ENCODE measurements at places on chromosomes 7 and 10.
A peak's percentile ranks its signal among the peaks of the same experiment; 100 is the strongest.

DNA sequence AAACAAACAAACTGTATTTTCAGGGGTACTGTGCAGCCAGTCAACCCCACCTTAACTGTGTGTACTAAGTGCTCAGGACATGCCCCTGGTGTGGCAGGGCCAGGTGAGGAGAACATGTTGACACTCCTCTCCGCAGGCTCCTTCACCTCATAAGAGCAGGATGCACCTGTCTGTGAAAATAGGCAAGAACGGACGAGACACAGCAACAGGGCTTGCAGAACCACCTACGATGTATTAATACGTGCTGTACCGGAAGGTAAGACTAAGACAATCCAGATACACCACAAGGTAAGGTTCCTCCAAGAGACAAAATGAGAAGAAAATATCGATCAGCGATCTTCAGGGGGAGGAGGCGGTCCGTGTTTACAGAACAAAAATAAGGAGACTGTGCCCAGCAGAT is 65.8 kb upstream of the CAMK2B start:
- no peak for DNase-seq

DNA sequence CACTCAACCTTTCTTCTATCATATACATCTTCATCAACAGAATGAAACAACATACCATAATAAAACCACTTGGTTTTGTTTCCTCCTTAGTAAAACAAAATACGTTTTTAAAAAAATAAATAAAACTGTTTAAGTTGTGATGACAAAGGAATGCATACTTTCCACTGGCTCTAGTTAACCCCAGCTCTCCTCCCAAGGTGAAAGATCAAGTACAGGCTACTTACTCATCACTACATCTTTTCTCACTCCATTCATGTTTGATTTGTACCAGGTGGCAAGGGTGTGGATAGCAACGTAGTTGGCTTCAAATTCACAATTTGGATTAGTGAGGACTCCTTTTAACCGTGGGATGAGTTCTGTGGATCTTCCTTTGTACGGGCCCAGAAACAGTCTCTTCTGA is 14.7 kb downstream of the OGA start:
- no peak for DNase-seq

DNA sequence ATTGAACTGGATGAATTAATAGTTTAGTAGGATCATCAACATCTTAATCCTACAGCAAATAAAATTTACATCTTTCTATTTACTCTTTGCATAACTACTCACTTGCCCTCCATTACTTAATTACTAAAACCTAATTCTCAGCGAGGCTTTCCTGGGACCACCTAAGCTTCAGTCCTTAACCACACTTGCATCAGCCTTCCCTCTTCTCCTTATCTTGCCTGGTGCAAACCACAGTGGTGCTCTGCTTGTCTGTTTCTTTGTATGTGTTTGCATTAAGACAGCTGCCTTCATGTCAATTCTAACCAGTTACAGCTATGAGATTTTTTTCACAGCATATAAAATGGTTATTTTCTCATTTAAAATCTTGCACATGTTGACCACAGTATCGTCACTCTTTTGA is 72.6 kb upstream of the ZNF92 start:
- no peak for DNase-seq

DNA sequence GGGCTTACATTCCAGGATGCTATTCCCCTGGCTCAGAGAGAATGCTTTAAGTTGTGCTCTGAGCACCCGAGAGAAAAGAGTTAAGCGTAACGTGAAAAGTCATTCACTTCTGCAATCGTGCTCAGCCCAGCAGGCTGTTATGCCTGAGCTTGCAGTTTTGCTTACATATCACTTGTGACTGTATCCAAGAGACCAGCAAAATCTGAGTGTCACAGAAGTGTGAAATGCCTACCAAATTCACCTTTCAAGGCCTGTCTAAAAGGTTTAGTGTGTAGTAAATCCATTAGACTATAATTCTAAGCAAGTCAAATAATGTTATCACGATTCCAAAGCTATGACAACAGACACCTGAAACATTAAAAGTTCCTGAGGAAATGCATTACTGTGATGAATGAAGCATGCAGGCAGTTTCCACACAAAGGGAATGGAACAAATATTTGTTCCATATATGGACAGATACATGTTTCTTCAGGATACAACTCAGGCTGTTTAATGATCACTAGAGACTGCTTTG is 20.1 kb downstream of the ITGB1 start:
- DNase-seq: no peak

- DNase-seq: no peak
Measured at GRCh38 chr10:133444342-133445267, 9.1 kb upstream of the SCART1 start.

GRCh38 chr10:54496852-54497251 is 304.2 kb downstream of the PCDH15 start:
- DNase-seq: no peak

DNA sequence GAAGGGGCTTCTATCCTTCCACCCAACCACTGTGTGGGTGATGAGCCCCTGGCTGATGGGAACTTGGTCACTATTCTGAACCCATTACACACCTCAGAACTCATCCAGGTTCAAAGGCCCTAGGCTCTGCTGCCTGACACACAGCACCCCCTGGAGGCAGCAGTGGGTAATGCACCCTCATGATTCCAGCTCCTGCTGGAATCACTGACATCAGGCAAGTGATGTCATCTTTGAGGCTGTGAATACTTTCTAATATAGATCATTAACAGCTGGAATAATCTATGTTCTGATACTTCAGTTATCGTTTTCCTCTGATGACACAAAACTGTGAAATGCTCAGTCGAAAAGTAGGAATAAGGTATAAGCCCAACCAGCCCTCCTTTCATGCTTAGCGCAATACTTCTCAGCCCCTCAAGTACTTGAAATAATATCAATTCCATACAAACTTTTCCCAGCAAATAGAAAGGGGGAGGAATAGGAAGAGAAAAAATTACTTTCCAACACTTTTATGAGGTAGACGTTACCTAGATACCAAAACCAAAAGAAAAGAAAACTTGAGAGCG is 7.5 kb upstream of the RBP3 start:
- peak; percentile 70 for DNase-seq

GRCh38 chr7:17599733-17600339 is 301.4 kb downstream of the AHR start:
- no peak for DNase-seq

- DNase-seq: no peak
Measured at GRCh38 chr7:36396150-36396549, 6.5 kb downstream of the ANLN start.

DNA sequence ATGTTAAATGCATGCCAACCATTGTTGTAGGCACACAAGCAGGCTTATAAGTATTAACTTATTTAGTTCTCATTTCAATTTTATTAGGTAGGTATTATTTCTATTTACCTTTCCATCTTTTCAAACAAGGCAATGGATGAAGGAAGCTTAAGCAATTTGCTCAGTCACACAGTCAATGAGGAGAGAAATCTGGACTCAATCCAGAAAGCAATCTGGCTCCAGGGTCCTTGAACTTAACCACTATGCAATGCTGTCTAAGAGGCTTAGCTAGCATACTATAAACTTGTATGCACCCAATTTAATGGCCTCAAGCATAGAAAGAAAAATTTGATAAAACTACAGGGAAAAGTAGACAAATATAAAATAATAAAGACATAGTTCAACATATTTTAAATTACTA is 88.6 kb downstream of the VWDE start:
- DNase-seq: no peak

DNA sequence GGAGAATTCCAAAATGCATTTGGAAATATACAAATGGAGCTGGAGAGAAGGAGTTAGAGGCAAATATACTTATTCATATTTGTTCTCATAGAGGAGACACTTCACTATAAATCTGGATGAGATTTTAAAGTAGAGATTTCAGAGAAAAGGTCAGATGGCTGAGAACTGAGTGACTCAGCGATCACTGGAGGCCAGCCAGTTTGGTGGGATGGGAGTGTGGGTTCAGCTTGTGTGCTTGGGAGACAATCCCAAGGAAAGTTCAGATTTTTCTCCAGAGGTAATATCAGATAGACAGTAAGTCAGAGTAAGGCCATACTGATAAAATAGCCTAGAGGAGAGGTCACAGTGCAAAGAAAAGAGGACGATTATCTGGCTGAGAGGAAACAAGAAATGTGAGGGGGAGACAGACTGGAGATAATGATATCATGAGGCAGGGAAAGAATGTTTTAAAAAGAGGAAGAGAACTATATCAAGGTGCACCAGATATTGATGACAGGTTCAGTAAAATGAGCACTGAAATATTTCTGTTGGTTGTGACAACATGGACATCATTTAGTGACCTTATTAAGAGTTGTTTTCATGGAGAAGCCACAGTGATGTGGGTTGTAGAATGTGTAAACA is 67.0 kb downstream of the MDFIC start:
- DNase-seq: peak; percentile 64

DNA sequence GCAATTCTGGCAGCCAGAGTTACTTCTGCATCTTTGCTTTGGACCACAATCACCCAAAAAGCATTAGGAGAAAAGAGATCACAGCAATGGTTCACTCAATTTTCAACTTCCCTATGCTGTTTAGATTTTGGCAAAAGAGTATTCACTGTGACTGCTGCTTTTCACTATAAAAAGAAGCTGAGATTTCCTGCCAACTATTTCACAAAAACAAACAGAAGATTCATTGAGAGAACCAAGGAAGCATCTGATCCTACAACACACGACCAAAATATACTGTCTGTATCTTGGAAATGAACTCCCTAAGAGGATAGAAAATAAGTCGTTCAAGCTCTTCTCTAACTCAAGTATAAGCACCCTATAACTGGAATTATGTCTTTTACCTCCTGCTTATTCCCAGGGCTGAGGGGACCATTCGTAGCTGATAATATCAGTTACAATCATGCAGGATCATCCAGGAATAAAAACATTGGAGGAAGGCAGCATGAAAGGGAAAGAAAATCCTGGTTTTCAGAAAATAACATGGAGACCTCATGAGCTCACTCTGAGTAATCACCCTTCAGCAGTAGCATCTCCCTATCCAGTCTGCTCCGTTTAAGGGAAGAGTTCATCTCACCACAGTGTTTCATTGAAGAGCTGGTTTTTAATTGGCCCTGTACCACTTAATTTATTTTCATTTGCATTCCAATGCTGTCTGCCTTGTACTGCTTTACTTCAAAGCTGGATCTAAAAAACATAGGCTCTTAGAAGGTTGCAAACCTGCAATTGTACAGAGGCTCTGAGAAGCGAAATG is 256.2 kb downstream of the PAXIP1 start:
- DNase-seq: no peak

GRCh38 chr10:45625879-45626278 is 46.7 kb downstream of the ZFAND4 start:
- no peak for DNase-seq

DNA sequence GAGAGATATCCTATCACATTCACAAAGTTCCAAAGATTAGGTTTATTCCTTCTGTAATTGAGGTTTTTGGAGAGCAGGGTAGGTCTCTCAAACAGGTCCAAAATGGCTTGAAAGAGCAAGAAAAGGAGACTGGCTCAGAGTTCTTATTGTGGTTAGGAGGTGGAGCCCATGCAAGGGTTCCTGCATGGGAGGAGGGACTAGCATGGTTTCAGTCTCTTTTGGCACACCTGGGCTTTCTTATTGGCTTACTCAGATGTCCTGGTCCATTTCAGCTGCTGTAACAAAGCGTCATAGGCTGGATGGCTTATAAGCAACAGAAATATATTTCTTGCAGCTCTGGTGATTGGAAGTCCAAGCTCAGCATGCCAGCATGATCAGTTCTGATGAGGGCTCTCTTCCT is 493.1 kb downstream of the REEP3 start:
- no peak for DNase-seq

DNA sequence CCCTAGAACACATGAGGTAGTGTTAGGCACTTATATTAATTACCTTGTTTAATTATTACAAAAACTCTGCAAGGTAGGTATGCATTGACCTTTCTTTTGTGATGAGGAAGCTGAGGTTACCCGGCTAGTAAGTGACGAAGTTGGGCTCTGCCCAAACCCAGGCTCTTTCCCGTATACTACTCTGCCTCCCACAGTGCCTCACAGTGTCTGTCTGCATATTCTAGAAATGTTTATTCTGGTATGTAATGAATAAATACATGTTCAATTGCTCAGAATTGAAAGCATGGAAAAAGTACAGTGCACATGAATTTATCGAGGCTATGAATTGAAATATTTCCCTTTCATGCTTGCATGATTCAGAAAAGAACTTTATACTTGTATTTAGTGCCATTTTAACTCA is 304.9 kb downstream of the PHTF2 start:
- no peak for DNase-seq

- DNase-seq: no peak
Measured at GRCh38 chr10:77458986-77459590, 178.5 kb downstream of the KCNMA1 start.

DNA sequence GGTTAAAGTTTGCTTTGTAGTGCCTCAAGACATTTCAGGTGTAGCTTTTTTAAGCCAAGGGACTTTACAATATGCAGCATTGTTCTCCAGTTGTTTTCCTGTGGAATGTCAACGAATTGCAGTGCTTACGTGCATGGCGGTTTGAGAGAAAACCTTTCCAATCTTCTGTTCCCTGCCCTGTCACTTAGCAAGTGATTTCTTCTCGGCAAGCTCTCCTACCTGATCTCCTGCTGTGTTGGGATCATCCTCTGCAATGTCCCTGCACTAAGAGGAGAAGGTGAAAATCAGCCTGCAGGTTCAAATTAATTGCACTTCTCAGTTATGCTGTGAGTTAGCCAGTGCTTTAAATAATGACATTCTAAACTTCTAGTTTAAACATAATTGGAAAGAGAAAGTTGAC is 197.6 kb upstream of the FZD1 start:
- no peak for DNase-seq

DNA sequence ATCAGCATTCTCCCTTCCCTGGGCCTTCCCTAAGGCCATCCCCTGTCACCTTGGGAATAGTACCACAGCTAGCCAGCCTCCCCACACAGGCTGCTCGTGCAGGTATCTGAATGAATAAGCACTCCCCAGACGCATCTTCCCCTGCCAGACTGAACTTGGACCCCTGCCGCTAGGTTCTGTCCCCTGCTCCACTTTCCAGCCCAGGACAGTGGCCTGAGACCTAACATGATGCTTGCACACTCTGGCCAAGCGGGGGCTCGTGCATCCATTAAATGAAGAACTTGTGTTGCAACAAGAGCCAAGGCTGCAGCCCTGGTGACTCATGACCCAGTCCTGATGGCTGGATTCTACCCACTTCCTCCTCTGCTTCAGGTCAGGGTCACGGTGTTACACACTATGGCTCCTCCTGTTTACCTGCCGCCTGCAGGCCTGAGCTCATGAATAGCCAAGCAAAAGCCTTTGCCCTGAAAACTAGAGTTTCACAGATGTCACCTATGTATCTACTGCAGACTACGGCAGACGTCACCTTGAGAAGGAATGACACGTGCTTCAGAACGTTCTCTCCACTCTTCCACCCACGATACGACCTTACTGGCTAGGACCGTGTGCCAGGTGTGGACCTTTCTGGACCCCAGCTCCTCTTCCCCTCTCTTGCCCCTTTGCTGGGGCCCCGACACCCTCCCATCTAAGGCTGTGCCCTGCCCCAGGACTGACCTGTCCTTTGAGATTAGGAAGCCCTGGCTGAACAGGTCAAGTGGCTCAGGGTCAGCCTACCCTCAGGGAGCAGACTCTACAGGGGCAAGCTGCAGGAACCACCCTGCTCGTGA is 6.5 kb downstream of the ASB13 start:
- peak; percentile 62 for DNase-seq
